Midbrain (tissue), 1 donor: ENCODE measurements at places on chromosomes 1 and 21.

- no peak for DNase-seq
Measured at GRCh38 chr1:107804741-107805140, 160.2 kb downstream of the VAV3 start.

- no peak for DNase-seq
Measured at GRCh38 chr1:22344329-22344630, 107.4 kb upstream of the ZBTB40 start.

GRCh38 chr1:51955797-51956527, 34.5 kb downstream of the RAB3B start:
- no peak for DNase-seq

GRCh38 chr1:147648933-147649332, 21.4 kb downstream of the ACP6 start:
- no peak for DNase-seq

DNA sequence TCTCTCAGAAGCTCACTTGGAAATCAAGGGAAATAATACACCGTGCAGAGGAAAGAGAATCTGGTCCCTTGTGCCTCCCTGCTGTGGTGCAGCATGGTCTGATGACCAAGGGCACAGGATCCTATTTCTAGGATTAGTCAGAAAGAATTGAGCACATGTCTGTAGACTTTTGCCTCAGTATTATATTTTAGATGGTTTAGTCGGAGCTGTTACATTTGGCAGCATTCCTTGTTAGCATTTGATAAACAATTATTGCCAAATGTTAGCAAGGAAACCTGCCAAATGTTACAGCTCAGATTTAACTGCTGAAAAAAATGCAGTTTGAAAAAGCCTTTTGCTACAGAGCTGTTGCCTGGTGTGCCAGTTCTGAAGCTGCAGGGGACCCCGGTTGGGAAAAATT, 183.5 kb upstream of the DPYD start:
- no peak for DNase-seq
